ENCODE measurements at places on chromosomes 3 and 15.

GRCh38 chr15:101561584-101561906 is 72.0 kb upstream of the PCSK6 start:
- no peak for DNase-seq

GRCh38 chr3:133169331-133170068 is 131.3 kb downstream of the TMEM108 start:
- no peak for DNase-seq

- no peak for DNase-seq
Observed at GRCh38 chr3:112096176-112096575, 10.0 kb downstream of the C3orf52 start.

GRCh38 chr3:177777699-177778098 is 580.4 kb upstream of the TBL1XR1 start:
- peak; percentile 33 for DNase-seq

GRCh38 chr15:33722005-33722672 is 246.2 kb upstream of the CHRM5 start:
- no peak for DNase-seq

DNA sequence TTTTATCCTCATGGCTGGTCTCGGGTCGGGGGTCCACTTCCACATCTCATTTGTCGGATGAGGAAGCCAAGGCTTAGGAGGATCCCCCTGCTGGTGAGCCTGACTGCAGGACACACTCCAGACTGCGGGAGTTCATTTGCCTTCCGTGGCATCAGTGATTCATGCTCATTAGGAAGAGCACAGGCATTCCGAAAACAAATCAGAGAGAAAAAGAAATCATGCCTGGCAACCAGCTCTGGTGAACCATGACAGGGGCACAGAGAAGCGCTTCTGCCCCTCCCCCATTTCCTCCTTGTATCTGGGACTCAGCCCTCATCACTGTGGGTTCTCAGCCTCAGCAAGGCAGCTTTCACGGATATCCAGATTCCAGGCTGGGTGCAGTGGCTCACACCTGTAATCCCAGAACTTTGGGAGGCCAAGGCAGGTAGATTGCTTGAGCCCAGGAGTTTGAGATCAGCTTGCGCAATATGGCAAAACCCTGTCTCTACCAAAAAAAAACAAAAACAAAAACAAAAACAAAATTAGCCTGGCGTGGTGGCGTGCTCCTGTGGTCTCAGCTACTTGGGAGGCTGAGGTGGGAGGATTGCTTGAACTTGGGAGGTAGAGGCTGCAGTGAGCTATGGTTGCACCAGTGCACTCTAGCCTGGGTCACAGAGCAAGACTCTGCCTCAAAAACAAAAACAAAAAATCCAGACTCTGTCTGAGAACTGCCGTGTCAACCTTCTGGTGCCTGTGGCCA is 28.4 kb downstream of the IRAK2 start:
- DNase-seq: no peak

DNA sequence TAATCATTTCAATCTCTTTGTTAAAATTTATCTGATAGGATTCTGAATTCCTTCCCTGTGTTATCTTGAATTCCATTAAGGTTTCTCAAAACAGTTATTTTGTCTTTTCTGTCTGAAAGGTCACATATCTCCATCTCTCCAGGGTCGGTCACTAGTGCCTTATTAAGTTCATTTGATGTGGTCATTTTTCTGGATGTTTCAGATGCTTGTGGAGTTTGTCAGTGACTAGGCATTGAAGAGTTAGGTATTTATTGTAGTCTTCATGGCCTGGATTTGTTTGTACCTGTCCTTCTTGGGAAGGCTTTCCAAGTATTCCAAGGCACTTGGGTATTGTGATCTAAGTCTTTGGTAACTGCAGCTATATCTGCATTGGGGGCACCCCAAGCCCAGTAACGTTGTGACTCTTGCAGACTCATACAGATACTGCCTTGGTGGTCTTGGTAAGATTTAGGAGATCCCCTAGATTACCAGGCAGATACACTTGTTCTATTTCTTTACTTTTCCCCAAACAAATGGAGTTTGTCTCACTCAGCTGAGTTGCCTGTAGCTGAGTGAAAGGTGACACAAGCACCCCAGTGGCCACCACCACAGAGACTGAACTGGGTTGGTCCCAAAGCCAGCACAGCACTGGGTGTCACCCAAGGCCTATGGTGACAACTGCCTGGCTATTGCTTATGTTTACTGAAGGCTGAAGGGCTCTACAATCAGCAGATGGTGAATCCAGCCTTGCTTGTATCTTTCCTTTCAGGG is 18.9 kb upstream of the SLC27A2 start:
- DNase-seq: no peak

- DNase-seq: no peak
Observed at GRCh38 chr3:149501524-149501923, 27.0 kb downstream of the TM4SF4 start.

- DNase-seq: peak; percentile 11
Observed at GRCh38 chr3:113844622-113845222, 6.1 kb downstream of the GRAMD1C start.

DNA sequence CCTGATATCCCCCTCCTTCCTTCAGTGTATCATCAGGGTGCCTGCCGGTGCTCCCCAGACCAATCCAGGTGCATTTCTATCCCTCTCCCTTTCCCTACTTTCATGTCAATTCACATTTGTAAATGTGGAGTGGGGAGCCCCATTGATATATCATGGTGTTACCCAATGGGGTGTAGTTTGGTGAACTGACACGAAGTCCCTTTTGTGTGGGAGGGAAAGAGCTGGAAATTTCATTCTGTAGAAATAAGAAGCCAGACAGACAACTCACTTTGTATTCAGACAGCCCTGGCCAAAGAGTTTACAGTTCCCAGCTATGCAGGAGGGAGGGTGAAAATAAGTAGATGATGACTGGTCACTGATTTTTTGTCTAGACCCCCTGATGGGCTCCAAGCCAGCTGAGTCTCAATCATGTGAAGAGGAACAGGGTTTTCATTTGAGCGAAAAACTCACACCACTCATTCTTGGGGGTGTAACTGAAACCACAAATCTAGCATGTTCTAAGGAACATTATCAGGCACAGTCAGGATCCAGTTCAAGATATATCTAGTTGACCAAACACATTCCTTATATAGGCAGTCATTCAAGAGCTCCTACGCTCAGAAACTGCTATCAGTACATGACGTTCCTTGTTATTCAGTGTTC is 58.9 kb downstream of the LMCD1 start:
- DNase-seq: no peak

DNA sequence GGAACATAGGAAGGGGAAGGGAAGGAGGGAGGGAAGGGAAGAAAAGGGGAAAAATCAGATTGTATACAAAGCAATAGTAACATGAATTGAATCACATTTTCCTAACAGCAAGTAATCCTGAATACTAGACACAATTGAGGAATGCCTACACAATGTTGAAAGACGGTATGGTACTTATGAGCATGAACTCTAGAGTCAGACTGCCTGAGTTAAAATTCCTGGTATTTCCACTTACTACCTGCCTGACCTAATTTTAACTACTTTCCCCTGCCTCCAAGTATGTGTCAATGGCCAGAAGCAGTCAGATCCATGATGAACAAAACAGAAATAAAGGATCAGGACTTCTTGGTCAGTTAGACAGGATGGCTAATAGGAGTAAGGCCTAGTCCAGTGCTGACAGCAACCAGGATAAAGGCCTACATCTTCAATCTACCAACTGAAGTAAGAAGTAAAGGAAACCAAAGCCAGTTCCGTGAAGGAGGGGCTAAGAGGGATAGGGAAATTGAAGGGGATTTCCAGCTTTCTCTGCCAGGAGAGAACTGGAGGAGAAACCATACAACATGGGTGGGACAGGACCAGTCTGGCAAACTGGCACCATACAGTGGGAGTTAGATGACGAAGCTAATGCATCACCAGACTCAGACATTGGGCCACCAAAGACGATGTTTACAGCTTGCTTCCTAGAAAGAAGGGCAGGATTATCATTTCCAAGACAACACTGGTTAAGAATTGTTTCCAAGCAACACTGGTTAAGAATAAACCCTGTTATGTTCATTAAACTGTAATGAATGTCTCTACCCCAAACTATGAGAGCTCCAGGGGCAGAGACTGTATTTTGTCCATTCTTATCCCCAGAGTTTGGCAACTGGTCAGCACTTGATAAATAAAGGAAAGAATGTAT is 151.6 kb upstream of the UBE2E2 start:
- no peak for DNase-seq

DNA sequence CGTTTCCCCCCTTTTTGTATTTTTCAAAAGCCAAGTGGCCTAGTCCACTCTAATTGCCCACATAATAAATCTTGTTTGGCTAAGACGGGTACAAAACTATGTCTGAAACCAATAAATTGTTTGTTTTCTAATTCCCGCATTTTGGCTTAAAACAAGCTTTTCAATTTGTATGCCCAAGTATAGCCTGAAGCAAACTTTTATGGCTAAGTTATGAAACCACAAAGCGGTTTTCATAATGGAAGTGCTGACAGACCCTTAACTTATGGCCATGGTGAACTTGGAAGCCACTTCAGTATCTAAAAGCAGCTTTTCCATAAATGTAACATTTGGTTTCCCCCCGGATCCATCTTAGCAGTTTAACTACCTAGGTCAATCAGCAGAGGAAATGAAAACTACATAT is 29.9 kb upstream of the POLR2M start:
- no peak for DNase-seq

GRCh38 chr15:90160781-90161727 is 40.1 kb upstream of the SEMA4B start:
- peak; percentile 79 for DNase-seq

GRCh38 chr3:81465510-81466200 is 295.8 kb downstream of the GBE1 start:
- no peak for DNase-seq

Measured in NCI-H345 (cell line).